Suprapubic skin (tissue), 4 donors: ENCODE measurements at places on chromosomes 7 and 10. TPM values are rescaled to one million over a fixed set of nuclear protein-coding genes. Genes with fewer than 3 reads are reported as not detected.

The ACTA2 gene
- 154 TPM for total RNA-seq

The VSTM2A gene
- not detected for total RNA-seq

The EPO gene
- total RNA-seq = 0.97 TPM

The PGAM2 gene
- total RNA-seq = 2.3 TPM

The ABCC2 gene
- 1.6 TPM for total RNA-seq

DNA sequence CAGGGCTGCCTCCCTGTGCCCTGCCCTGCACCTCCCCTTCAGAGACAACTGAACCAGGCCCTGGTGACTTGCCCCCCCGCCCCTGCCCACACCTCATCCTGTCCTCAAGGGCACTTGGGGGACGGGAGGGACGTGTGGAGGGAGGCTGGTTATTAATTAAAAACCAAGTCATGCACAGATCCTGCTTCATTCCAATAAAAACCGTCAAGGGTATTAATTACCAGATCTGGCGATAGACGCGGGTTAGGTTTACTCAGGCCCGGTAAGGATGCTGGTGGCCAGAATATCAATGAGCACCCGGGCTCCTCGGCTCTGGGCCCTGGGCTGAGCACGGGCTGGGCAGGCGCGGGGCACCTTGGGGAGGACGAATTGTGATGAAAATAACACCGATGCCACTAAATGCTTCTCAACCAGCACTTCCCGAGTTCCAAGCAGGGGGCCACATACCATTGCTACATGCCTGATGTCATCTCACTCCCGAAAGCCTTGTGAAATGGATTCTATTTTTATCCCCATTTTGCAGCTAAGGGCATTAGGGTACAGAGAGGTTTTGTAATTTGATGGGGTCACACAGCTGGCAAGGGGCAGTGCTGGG lies 24.5 kb upstream of the GTF2IRD1 start:
- H3K27me3 ChIP-seq = no peaks in the 10 kb centered on the region
- no peak overlapping the region for H3K4me3 ChIP-seq
- DNase-seq = no peak
- no peaks in the 10 kb centered on the region for H3K36me3 ChIP-seq

- peaks cover 4% of the 10 kb centered on the region for H3K4me1 ChIP-seq
- no peak for DNase-seq
- no peak overlapping the region for H3K4me3 ChIP-seq
These were observed 305.5 kb downstream of the C7orf25 start for GRCh38 chr7:42606193-42606905.

DNA sequence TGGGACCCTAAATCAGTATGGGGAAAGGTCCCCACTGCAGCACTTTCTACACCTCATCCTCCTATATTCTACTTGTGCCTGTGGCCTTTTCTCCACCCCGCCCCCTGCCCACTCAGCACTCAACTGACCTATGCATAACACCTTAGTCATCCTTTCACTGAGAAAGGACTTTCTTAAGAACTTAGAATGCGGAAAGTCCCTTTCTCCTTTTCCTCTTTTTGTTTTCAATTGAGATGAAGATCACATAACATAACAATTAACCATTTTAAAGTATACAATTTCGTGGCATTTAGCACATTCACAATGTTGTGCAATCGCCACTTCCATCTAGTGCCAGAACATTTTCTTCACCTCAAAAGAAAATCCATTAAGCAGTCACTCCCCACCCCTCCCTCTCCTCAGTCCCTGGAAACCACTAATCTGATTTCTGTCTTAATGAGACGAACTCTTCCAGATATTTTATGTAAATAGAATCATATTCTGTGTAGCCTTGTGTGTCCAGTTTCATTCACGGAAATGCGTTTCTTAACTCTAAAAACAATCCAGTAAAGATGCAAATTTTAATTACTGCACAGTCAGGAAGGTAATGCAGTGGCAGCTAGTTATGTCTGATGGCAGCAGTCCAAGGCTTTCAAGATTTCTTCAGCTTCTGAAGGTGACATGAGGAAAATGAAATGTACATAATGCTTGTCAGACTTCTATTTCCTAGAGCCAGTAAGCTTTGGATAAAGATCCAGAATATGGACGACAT lies 41.7 kb downstream of the FAS start:
- no peak for DNase-seq
- H3K36me3 ChIP-seq = no peaks in the 10 kb centered on the region
- peaks cover 33% of the 10 kb centered on the region for H3K4me1 ChIP-seq
- H3K4me3 ChIP-seq = no peak overlapping the region
- H3K27ac ChIP-seq = no peak overlapping the region
- no peaks in the 10 kb centered on the region for H3K27me3 ChIP-seq

GRCh38 chr10:72274730-72275350 lies 1.1 kb downstream of the DDIT4 start:
- DNase-seq = no peak
- H3K4me1 ChIP-seq = peaks cover 33% of the 10 kb centered on the region
- H3K27ac ChIP-seq = peak overlapping the region; percentile 97
- no peaks in the 10 kb centered on the region for H3K27me3 ChIP-seq

- no peak for DNase-seq
- H3K36me3 ChIP-seq = no peaks in the 10 kb centered on the region
- H3K4me3 ChIP-seq = no peak overlapping the region
- H3K27ac ChIP-seq = no peak overlapping the region
These were observed 26.0 kb upstream of the ZNF735 start for GRCh38 chr7:64180989-64181388.

DNA sequence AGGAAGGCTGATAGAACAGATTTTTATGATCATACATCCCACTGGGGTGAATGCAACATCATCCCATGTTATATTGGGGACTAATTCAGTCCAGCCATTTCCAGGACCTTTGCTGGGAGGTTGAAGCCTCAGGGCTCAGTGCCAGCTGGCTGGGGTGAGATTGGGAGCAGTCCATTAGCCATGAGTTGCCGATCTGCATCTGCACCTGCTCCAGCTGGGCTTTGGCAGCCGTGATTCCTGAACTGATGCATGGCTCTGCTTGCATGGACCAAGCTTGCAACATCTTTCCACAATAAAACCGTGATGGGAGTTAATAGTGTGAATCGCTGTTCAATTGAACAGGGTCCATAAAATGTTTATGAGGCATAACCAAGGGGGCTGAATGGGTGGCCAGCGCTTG lies 346.9 kb downstream of the TYW1 start:
- DNase-seq = peak; percentile 37
- H3K4me1 ChIP-seq = no peaks in the 10 kb centered on the region
- no peak overlapping the region for H3K27ac ChIP-seq
- H3K27me3 ChIP-seq = no peaks in the 10 kb centered on the region
- H3K4me3 ChIP-seq = no peak overlapping the region
- H3K36me3 ChIP-seq = peaks cover 9% of the 10 kb centered on the region

- H3K27ac ChIP-seq = no peak overlapping the region
- peaks cover 3% of the 10 kb centered on the region for H3K4me1 ChIP-seq
- no peak overlapping the region for H3K4me3 ChIP-seq
- DNase-seq = no peak
- no peaks in the 10 kb centered on the region for H3K27me3 ChIP-seq
These were observed 45.2 kb upstream of the AKR1E2 start for GRCh38 chr10:4780782-4781181.

- H3K27me3 ChIP-seq = peaks cover 4% of the 10 kb centered on the region
- H3K27ac ChIP-seq = no peak overlapping the region
- H3K36me3 ChIP-seq = no peaks in the 10 kb centered on the region
- H3K4me1 ChIP-seq = no peaks in the 10 kb centered on the region
These were observed 90.5 kb upstream of the SDK1 start for GRCh38 chr7:3210531-3210930.

DNA sequence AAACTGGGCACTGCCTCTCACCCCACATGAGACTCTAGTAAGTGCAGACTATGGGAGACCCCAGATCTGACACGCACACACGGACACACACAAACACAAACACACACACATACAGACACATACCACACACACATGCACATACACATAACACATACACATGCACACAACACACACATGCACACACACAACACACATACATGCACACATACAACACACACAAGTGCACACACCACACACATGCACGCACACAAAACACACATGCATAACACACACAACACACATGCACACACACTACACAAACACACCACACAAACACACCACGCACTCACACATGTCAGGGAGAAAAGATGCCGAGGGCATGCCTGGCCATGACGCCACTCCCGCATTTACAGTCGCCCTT lies 205.5 kb downstream of the TYW1B start:
- no peak overlapping the region for H3K4me3 ChIP-seq
- no peak overlapping the region for H3K27ac ChIP-seq
- H3K27me3 ChIP-seq = no peaks in the 10 kb centered on the region
- H3K36me3 ChIP-seq = no peaks in the 10 kb centered on the region

- peak overlapping the region; percentile 81 for H3K27ac ChIP-seq
- no peak overlapping the region for H3K4me3 ChIP-seq
- H3K27me3 ChIP-seq = no peaks in the 10 kb centered on the region
- H3K36me3 ChIP-seq = peaks cover 38% of the 10 kb centered on the region
These were observed 15.8 kb downstream of the ECHDC3 start for GRCh38 chr10:11757821-11758463.

DNA sequence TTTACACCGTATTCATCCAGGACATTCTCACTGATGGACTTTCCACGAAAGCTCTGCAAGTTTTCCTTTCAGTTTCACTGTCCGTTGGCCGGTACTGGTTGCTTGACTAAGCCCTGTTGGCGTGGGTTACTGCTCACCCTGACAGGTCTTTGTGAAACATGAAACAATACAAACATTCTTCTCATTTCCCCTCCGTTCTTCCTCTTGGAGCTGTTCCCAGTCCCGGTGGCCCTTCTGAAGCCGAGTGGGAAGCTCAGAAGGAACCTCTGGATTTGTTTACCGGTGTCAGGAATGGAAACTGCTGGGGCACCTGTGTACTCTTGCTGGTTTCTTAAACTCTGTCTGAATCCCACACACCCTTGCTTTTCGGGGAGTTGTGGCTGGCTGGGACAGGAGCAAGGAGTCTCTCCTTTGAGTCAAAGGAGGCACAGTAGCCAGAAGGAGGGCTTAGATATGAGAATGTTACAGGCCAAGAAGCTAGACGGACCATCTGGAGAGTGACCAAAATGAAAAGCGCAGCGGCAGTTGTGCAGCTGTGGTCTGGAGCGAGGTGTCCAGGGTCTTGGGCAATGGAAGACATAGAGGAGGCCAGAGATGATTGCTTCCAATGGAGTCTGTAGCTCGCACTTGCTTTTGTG lies 45.7 kb downstream of the LYZL2 start:
- peak overlapping the region; percentile 36 for H3K4me3 ChIP-seq
- H3K4me1 ChIP-seq = peaks cover 15% of the 10 kb centered on the region
- peak overlapping the region; percentile 71 for H3K27ac ChIP-seq

GRCh38 chr10:122521011-122521410 lies 39.5 kb upstream of the DMBT1 start:
- DNase-seq = no peak
- H3K4me1 ChIP-seq = no peaks in the 10 kb centered on the region
- peaks cover 3% of the 10 kb centered on the region for H3K36me3 ChIP-seq
- H3K27me3 ChIP-seq = no peaks in the 10 kb centered on the region

- no peak for DNase-seq
These were observed 77.7 kb downstream of the OSBPL3 start for GRCh38 chr7:24902276-24902675.

- no peak overlapping the region for H3K4me3 ChIP-seq
- no peaks in the 10 kb centered on the region for H3K36me3 ChIP-seq
- peaks cover 3% of the 10 kb centered on the region for H3K4me1 ChIP-seq
- H3K27ac ChIP-seq = no peak overlapping the region
- DNase-seq = no peak
These were observed 32.8 kb downstream of the NRAP start for GRCh38 chr10:113630929-113631533.

DNA sequence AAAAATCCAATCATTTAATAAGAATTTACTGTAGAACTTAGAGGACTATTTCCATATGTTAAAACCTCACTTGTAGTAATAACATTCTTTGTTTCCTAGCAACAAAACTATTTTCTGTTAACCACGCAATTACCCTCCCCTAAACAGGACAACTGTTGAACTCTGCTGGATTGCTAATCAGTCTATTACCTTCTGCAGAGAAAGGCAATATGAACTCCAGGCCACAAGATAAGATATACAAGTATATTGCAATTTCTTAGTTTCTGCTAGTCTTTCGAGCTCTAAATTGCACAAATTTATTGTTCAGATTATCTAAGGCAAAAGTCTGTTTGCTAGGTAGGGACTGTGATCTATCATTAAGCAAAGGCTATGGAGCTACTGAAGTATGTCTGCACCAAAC lies 920.1 kb upstream of the LRRN3 start:
- DNase-seq = no peak
- H3K36me3 ChIP-seq = no peaks in the 10 kb centered on the region
- no peak overlapping the region for H3K4me3 ChIP-seq
- H3K27ac ChIP-seq = no peak overlapping the region
- no peaks in the 10 kb centered on the region for H3K4me1 ChIP-seq

- no peak overlapping the region for H3K27ac ChIP-seq
- no peaks in the 10 kb centered on the region for H3K27me3 ChIP-seq
- no peaks in the 10 kb centered on the region for H3K4me1 ChIP-seq
- no peak overlapping the region for H3K4me3 ChIP-seq
These were observed 14.7 kb downstream of the KCTD7 start for GRCh38 chr7:66643395-66643794.

GRCh38 chr7:105014693-105015389 lies 836 bp downstream of the KMT2E start:
- H3K36me3 ChIP-seq = no peaks in the 10 kb centered on the region
- H3K27me3 ChIP-seq = no peaks in the 10 kb centered on the region
- peak overlapping the region; percentile 89 for H3K4me3 ChIP-seq
- no peak for DNase-seq
- H3K27ac ChIP-seq = peak overlapping the region; percentile 100
- H3K4me1 ChIP-seq = peaks cover 43% of the 10 kb centered on the region

DNA sequence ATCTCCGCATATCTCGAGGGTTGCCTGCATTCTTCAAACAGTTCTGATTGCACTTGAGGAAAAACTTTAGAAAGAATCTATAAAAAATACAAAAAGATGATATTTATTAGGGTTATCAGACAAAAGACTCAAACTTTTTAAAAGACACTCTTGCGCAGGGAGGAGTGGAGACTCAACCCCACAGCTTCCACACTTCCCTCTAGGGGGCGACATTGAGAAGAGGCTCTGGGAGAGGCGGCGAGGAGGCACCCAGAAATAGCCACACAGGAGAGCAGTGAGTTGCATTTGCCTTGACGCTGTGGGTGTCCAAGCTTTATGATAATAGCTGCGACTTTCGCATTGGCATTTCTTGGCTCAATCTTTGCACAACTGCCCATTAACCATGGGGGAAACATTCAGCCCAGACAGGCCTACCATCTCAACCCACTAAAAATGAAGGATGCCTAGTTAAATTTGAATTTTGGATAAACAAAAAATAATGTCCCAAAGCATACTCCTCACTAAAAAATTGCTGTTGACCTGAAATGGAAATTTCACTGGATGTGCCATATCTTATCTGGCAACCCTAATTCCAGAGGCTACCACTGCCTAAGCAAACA lies 86.2 kb downstream of the EBF3 start:
- no peaks in the 10 kb centered on the region for H3K27me3 ChIP-seq
- no peak overlapping the region for H3K4me3 ChIP-seq
- no peaks in the 10 kb centered on the region for H3K4me1 ChIP-seq
- H3K36me3 ChIP-seq = peaks cover 4% of the 10 kb centered on the region
- H3K27ac ChIP-seq = no peak overlapping the region
- no peak for DNase-seq

- H3K4me1 ChIP-seq = no peaks in the 10 kb centered on the region
- H3K27me3 ChIP-seq = no peaks in the 10 kb centered on the region
- no peak for DNase-seq
- no peak overlapping the region for H3K27ac ChIP-seq
These were observed 53.0 kb upstream of the PDGFA start for GRCh38 chr7:572416-573268.

GRCh38 chr7:139562961-139563565 lies 39.6 kb downstream of the CLEC2L start:
- H3K4me3 ChIP-seq = no peak overlapping the region
- DNase-seq = peak; percentile 41
- no peaks in the 10 kb centered on the region for H3K36me3 ChIP-seq
- no peak overlapping the region for H3K27ac ChIP-seq
- no peaks in the 10 kb centered on the region for H3K27me3 ChIP-seq
